ENCODE measurements at places on chromosomes 3 and 15.

GRCh38 chr3:93906245-93906644 lies 67.5 kb downstream of the PROS1 start:
- no peak for DNase-seq

GRCh38 chr3:185928496-185928895 lies 9.3 kb downstream of the TRA2B start:
- no peak for DNase-seq

DNA sequence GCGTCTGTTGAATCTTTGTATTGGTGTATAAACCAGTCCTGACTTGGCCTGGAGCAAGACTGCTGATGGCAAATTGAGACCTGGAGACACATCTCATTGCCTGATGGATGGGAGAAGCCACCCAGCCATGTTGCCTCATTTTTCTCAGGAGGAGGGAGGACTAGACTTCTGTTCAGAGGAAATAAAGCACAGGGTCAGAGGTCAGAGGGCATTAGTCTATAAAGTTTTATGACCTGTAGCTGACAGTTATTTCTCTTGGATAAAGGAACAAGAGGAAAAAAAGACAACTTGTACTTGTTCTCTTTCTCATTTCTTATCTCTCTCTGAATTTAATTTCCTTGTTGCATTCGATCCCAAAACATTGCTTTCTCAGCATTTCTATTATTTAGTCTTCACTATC lies 775.9 kb downstream of the SQOR start:
- DNase-seq, result no peak

DNA sequence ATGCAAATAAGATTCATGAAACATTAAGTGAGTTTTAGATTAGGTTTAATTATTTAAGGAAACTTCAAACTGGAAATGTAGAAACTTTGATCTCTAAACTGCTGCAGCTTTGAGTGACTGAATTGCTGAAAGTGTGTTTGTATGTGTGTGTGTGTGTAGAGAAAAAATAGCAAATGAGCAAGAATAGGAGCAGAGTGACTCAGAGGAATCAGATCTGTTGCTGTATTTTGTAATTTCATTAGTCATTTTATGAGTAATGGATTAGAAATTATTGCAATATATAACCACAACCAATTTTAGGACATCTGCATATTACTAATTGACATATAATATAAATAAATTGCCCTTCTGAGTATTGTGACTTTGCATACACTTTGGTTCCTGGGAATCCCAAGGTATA lies 52.8 kb upstream of the SLC9A9 start:
- no peak for DNase-seq

DNA sequence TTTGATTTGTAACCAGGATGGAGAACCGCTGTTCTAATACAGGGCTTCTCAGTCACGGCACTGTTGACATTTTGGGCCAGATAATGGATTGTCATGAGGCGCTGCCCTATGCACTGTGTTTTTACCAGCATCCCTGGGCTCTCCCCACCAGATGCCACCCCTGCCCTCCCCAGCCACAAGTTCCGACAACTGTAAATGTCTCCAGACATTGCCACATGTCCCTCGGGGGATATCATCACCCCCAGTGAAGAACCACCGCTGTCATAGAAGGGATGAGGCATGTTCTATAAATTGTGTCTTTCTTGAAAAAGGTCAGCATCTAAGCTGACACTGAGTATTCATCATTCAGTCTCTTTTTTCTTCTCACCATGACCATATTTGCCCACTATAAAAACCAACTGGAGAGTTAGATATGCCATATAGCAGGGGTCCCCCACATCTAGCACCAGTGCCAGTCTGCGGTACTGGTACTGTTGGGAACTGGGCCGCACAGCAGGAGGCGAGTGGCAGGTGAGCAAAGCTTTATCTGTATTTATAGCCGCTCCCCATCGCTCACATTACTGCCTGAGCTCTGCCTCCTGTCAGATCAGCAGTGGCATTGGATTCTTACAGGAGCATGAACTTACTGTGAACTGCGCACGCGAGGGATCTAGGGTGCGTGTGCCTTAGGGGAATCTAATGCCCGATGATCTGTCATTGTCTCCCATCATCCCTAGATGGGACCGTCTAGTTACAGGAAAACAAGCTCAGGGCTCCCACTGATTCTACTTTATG lies 260.5 kb upstream of the ST8SIA2 start:
- DNase-seq, result no peak
